Foreskin fibroblast (primary cell): ENCODE measurements at places on chromosomes 2 and 18.

DNA sequence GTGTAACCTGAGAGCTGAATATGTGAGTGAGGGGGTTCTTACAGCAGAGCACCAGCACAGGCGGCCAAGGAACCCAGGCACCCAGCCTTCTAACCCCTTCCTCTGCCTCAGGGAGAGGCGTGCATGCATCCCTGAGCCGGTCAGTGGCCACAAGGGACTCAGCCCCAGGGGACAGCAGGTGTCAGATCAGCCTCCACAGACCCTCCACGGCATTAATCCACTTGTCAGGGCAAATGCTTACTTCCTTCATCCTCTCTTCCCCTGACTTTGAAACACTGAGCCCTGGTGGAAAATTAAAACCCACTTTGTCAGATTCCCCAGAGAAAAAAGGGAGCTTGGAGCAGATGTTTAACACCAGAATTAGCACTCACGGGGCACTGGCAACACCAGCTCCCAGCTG lies 60.5 kb upstream of the SMAD2 start:
- DNase-seq = no peak

- DNase-seq = no peak
Measured at GRCh38 chr2:240463274-240463865, 27.9 kb downstream of the GPC1 start.

- peak; percentile 3 for DNase-seq
Measured at GRCh38 chr2:209388446-209389037, 35.3 kb upstream of the MAP2 start.

DNA sequence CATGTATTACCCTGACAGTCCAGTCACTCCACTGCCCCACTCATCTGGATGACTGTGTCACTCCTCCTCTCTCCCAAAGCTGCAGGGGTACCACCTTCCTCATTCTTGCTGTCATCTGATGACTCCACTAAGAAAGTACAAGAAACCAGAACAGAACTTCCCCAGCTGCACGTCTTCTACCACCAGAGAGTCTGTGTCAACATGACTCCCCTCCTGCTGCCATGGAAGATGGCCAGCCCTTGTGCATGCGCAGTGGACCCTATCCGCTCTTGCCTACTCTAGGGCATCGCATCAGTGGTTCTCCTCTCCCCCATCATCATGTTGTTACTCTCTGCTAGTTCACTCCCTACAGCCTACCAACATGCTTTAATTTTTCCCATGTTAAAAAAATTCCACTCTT lies 14.5 kb upstream of the ST8SIA3 start:
- no peak for DNase-seq

DNA sequence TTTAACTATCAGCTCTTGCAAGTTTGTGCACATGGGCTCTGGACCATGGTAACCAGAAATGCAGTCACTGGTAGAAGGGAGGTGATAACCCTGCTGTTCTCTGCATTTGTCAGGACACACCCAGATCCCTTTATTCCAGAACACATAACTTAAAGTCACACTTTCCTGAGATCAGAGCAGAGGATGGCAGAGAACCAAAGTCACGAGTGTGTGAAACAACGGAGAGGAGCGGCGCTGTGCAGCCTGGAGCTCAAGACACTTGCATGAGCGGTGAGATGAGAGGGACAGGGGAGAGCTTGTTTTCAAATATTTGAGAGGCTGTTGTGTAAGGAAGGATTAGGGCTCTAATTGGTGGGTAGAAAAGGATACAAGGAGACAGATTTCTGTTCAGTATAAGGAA lies 43.3 kb upstream of the AAK1 start:
- DNase-seq = no peak

DNA sequence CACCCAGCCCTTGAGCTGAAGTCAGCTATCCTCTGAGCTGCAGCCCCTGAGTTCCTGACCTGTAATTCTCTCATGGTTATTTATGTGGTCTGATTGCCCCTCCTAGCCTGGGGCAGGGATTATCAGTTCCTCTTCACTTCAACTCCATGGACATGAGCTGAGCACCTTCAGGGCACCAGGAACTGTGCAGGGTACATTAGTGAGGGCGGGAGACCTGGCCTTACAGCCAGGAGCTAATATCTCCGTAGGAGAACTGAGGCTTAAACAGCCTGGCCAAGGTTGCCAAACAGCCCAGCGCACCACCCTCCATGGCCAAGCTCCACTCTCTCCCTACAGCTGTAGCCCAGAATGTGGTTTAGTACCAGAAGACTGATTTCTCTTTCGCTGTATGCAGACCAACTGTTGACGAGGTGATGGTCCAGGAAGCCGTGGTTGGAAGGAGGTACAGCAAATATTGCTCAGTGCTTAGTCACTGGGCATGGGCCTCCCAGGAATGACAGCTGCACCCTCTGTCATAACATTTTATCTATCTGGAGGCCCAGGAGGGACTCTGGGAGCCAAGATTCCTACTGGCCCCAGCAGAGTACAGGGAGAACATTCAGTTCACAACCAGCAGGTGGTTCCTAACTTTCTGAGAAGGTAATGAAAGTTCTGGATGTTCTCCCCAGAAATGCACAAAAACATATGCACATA lies 228.7 kb upstream of the SIX2 start:
- DNase-seq = peak; percentile 97

- DNase-seq = peak; percentile 62
Measured at GRCh38 chr18:47953471-47953931, 23.0 kb upstream of the SMAD2 start.

GRCh38 chr2:143334837-143335236 lies 205.6 kb downstream of the ARHGAP15 start:
- DNase-seq = no peak

GRCh38 chr2:235098269-235098668 lies 146.5 kb downstream of the SH3BP4 start:
- DNase-seq = no peak

DNA sequence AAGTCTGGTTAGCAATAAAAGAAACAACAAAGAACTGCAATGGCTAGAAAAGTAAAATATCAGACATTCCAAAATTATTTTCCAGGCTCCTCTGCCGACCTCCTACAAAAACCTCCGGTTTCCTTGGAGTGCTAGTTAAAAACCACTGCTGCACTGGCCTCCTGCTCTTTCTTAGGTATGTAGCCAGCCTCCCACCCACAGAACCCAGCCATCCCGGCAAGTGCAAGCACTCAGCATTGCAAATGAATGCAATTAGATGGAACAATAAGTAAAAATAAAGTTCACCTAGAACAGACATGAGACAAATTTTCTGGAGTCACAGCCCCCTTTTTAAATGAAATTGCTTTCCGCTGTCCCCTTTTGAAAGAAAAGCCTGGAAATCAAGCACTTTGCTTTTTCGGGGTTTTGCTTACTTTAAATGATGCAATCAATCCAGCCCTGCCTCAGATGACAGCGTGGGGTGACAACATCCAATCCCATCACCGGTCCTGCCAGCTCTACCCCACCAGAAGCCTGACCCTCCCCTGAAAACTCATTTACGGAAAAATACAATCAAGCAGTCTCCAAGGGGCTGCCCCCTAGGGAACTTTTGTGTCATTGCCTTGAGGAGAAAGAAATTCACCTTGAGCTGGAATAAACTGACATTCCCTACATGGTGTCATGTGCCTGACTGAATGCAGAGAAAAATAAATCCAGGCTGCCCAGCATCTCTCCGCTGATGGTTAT lies 199.8 kb downstream of the EPHA4 start:
- DNase-seq = no peak

DNA sequence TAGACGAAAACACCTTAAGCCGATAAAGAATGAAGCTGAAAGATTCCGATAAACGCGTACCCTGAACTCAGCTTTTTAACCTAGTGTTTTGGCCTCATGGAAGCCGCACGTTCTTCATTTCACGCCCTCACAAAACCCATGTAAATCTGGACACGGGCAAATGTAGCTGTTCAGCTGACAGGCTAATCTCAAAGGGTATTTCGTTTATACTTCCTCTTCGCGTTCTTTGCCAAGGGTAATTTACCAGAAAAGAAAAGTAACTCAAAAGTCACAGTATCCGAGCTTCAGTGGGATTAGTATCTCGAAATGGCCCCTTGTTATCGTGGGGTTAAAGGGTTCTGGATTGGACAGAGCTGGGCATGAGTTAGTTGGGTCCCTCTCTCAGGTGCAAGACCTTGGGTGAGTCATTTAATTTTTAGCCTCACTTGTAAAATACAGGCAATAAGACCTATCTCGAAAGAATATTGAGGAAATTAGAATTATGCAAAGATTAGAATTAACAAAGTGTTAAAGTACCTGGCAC lies 22.0 kb upstream of the STPG4 start:
- DNase-seq = no peak

DNA sequence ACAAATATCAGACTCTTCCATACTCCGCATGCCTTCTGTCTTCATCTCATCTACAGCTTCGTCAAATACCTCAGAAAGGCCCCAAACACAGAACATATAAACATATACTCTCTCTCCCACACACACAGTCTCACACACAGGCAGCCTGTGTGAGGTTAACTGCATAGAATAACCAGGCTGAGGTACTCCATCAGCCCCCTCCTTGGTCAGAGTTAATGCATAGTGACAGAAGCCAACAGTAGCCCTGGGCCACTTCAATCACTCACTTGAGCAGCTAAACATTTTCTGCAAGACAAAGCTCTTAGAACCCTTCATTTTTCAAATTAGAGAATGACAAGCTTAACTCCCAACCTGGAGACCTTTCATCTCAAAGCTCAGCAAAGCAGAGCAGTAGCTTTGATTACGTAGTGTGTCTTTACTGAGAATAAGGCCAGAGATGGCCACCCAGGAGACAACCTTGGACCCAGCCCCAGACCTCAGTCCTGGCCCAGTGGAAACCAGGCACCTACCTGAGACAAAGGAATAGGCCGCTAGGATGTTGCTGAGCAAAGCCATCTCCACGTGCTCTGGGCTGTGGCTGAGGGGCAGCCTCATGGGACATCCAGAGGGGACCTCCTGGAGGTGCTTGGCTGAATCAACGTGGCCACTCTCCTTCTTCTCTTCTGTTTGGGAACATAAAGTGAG lies 43.0 kb downstream of the EVA1A start:
- no peak for DNase-seq

GRCh38 chr2:29719639-29720038 lies 201.7 kb downstream of the ALK start:
- DNase-seq = no peak

- DNase-seq = no peak
Measured at GRCh38 chr2:85131116-85131515, 2.1 kb upstream of the TCF7L1 start.

DNA sequence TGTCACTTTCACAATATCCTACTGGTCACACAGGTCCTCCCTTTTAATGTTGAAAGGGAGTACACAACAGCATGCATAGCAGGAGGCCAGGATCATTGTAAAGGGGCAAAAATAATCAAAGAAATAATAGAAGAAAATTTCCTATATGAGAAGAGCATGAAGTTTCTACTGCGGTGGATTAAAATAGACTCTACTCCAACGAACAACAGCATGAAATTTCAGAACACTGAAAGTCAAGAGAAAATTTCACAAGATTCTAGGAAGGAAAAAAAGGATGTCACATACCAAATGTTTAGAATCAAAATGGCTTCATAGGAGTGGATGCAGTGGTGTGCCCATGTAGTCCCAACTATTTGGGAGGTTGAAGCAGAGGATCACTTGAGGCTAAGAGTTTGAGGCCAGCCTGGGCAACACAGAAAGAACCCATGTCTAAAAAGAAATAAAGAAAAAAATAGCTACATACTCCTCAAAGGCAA lies 72.0 kb upstream of the EPAS1 start:
- no peak for DNase-seq

DNA sequence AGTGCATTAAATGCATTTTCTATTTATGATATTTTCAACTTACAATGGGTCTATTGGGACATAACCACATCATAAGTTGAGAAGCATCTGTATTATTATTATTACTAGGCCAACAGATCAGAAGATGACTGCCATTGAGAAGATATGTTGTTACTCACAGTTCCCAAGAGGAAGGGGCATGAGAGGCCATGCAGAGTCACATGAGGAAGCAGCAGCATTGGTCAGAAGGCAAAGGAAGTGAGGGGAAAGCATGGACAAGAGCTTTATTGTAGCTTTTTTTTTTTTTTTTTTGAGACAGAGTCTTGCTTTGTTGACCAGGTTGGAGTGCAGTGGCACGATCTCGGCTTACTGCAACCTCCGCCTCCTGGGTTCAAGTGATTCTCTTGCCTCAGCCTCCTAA lies 66.2 kb upstream of the LCLAT1 start:
- no peak for DNase-seq

GRCh38 chr18:48943333-48943732 lies 7.4 kb downstream of the SMAD7 start:
- no peak for DNase-seq

DNA sequence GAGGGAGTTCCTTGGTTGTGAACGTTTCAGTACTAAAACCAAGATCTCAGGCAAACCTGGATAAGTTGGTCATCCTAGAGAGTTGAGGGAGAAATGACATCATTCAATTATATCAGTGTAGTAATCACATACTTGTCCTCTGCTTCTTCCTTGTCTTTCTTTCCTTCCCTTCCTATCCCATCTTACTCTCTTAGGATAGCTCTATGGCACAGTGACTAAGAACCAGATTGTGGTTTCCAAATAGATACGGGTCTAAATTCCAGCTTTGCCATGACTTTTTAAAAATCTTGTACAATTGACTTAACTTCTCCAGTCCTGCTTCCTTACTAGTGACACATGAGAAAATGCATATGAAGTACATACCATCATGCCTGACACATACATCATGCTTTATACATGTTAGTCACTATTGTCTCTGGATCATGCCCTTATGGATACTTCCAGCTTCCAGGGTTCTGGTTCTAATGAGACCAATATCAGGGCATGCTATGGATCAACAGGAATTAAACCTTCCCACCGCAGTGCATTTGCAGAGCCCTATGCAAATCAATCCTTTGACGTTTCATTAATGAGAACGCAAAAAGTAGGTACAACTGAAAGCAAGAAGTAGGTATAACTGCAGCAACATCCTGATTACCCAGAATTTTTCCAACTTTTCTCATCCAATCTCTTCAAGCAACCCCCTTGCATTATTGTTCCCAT lies 168.0 kb upstream of the KLF7 start:
- DNase-seq = no peak

DNA sequence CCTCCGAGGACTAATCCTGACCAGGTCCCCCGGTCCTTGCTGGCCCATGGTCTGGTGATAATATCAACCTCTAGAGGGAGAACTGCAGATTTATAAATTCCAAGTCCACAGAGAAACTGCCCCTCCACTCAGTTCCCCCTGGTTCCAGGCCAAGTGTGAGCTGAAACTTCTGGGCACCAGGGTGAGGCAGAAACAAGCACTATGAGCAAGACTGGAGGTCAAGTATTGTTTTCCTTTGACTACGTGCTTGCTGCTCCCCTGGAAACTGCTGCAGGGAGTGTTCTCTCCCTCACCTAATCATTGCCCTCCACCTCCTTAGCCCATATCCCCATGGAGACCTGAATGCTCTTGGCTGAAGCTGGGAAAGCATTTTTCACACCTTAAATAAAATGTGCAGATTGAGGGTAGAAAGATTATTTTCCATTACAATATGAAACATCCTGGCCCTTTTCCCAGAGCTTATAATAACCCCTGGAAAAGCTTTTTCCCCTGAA lies 135.2 kb downstream of the RDH14 start:
- no peak for DNase-seq

GRCh38 chr2:155190342-155190741 lies 491.8 kb downstream of the KCNJ3 start:
- no peak for DNase-seq

- no peak for DNase-seq
Measured at GRCh38 chr18:30132959-30133358, 909.6 kb downstream of the DSC3 start.

GRCh38 chr2:63980794-63981193 lies 38.4 kb downstream of the VPS54 start:
- DNase-seq = no peak
